KBM-7 (cell line): ENCODE measurements at places on chromosomes 6 and 20.

GRCh38 chr6:112923940-112924587 is 576.9 kb downstream of the RFPL4B start:
- DNase-seq = no peak

DNA sequence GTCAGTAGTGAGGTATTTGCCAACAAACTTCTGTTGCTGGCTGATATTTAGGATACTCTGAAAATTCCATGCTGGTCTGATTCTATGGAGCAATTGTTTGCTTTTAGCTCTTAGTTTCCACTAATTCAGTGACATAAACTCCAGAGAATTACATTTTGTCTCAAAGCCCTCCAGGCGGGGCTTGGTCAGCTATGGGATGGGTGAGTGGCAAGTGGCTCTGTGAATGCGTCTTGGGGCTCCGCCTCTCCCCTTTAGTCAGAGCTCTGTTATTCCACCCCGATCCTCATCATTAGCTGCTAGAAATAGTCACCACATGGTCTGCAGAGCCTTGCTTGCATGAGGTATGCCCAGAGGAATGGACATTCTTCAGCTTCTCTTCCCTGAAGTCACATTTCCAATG is 540.6 kb downstream of the QKI start:
- DNase-seq = no peak

DNA sequence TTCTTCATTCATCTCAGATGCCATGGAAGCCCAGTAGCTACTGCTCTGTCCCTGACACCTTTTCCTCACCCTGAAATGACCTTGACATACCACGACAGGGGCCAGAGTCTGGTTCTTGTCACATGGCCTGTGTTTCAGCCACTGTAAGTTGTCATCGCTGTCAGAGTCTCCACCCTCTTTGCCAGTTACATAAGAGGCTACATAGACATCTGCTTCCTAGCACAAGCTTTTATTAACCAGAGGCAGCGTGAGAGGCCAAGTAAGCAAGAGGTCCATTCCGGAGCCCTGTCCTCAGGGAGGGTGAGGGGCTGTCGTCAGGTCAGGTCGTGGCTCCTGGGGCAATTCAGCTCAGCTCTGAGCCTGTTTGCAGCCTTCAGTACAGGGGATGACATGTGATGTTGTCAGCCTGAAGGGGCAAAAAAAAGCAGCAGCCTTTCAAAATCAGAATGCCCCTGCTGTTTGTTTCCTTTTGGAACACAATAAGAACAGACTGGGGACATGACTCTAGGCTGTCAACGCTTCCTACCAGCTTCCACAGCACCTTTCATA is 146.3 kb downstream of the MTFR2 start:
- no peak for DNase-seq

DNA sequence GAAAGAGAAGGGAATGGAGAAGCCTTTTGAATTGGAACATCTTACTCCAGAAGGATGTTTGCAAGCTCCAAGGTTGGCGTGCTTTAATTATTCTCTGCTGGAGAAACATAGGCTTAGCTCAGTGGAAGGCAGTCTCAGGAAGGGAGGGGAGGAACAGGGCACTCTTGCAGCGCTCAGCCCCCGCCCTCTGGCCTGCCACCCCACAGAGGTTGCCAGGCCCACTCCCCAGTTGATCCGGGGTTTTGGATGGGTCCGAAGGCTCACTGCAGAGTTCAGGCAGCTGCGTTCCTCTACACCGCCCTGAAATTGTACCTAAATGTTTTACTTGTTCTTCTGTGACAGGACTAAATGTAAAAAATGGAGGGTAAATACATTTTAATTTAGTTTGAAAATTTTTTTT is 155.2 kb upstream of the DTNBP1 start:
- DNase-seq = no peak

- no peak for DNase-seq
Measured at GRCh38 chr6:72746276-72746675, 124.4 kb downstream of the KCNQ5 start.

DNA sequence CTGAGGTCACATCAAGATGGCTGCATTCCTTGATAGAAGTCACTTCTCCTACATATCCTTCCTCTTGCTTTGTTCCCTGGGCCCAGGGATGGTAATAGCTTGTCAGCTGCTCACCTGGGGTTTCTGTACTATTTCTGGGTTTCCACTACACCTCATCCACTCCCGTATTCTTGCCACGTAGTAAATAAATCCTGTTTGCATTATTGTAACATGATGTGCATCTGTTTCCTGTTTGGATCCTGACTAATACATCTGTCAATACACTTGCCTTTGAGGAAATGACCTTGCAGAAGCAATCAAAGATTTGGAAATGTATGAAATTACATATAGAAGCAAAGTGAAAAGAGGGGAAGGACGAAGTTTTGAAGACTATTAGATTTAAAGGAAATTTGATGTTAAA is 619.0 kb downstream of the PHF3 start:
- no peak for DNase-seq

DNA sequence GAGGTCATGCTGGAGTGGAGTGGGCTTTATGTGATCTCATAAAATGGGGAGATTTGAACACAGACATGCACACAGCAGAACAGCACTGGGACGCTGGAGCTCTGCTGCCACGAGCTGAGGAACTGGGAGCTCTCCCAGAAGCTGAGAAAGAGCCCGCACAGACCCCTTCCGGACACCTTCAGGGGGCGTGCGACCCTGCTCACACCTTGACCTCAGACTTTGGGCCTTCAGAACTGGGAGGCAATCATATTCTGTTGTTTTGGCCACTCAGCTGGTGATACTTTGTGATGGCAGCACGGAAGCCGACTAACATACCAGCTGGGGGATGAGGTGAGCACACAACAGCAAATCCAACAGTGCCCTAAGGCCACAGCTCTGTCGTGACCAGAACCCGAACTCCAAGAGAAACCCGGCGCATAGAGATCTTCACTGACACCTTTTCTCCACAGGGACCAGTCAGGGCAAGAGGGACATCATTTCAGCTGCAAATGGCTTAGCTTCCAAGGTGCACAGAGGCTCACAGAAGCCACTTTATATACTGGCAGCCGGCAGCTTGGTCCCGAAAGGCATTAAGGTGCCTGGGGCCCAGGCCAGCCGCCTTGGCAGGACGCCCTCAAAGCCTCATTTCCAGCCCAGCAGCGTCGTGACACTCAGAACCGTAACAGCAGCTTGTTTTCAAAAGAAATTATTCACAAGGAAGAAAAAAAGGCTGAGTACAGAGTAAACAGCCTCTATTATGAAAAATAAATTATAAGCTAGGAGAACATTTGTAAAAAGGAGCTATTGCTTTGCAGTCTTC is 89.3 kb downstream of the RNASET2 start:
- no peak for DNase-seq

DNA sequence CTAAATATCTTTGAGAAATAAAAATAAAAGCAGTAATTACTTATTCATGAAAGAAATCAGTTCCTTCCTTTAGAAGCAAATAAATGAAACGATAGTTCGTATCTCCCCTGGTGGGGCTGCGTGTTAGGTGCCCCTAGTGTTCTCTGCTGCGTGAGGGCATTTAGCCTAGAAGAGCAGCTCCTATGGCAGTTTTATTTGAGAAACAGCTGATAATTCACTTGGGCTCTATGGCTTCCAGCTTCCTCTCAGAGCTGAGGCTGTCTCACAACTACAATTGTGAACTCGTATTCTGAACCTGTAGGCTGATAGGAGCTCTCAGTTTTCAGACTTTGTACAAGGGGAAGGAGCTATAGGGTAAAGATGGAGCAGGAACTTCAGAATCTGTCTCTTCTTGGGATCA is 540.0 kb upstream of the MAP3K7 start:
- DNase-seq = no peak

GRCh38 chr6:43095939-43096338 is 19.8 kb downstream of the PTK7 start:
- no peak for DNase-seq

DNA sequence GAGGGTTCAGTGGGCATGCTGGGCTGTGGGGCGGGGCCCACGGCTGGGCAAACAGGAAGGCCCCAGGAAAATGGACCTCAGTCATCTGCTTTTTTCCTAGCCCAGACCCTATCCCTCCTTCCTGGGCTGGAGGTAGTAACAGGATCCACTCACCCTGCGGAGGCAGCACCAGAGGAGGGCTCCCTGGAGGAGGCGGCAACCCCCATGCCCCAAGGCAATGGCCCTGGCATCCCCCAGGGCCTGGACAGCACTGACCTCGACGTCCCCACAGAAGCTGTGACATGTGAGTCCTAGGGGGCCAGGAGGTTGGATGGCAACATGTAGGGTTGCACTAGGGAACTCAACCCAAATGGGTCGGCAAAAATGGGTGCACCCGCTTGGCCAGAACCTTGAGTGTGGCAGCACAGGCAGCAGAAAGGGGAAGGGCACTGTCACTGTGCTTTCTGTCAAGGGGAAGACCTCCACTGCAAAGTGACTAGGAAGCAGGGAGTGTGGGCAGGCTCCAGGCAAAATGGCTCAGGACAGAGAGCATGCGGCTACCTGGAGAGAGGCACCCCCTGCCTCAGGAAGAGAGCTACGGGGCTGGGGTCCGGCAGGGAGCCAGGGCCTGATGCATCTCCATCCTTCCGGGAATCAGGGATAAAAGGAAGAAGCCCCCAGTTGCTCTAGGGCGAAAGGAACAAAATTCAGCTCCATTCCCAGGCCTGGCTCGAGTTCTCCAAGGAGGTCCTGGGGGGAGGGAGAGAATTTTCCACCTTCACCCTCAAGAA is 7.9 kb downstream of the MDFI start:
- no peak for DNase-seq

GRCh38 chr6:128595544-128595943 is 75.1 kb upstream of the PTPRK start:
- no peak for DNase-seq

- DNase-seq = no peak
Measured at GRCh38 chr6:154229786-154230185, 126.8 kb downstream of the IPCEF1 start.

- DNase-seq = no peak
Measured at GRCh38 chr6:72205500-72205899, 319.1 kb downstream of the RIMS1 start.

GRCh38 chr20:47790580-47790965 is 5.3 kb upstream of the SULF2 start:
- DNase-seq = no peak

GRCh38 chr6:107509506-107509905 is 19.6 kb downstream of the SOBP start:
- DNase-seq = no peak

GRCh38 chr6:69825904-69826303 is 29.1 kb upstream of the LMBRD1 start:
- no peak for DNase-seq

GRCh38 chr6:20599302-20600051 is 65.2 kb downstream of the CDKAL1 start:
- DNase-seq = no peak

GRCh38 chr6:35046862-35047261 is 94.3 kb downstream of the TCP11 start:
- peak; percentile 91 for DNase-seq

DNA sequence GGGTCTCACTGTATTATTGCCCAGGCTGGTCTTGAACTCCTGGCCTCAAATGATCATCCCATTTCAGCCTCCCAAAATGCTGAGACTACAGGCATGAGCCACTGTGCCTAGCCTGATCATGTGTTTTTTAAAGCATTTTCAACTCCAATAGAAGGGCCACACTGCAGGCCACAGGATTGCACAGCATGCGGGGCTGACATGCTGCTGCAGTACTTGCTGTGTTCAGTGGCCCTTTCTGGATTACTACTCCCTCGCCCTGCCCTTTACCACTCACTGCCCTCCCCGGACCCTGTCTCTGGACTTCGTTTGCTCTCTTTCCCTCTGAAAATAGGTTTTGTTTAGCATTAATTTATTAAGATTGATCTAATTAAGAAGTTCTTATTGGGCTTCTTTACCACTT is 37.3 kb downstream of the HECA start:
- DNase-seq = no peak

- peak; percentile 61 for DNase-seq
Measured at GRCh38 chr6:160455541-160456213, 107.5 kb downstream of the SLC22A3 start.

GRCh38 chr6:139844907-139845306 is 470.5 kb upstream of the CITED2 start:
- no peak for DNase-seq

GRCh38 chr6:10268111-10268510 is 146.8 kb downstream of the TFAP2A start:
- DNase-seq = no peak

- DNase-seq = no peak
Measured at GRCh38 chr20:35734374-35734773, 7.7 kb downstream of the RBM39 start.

DNA sequence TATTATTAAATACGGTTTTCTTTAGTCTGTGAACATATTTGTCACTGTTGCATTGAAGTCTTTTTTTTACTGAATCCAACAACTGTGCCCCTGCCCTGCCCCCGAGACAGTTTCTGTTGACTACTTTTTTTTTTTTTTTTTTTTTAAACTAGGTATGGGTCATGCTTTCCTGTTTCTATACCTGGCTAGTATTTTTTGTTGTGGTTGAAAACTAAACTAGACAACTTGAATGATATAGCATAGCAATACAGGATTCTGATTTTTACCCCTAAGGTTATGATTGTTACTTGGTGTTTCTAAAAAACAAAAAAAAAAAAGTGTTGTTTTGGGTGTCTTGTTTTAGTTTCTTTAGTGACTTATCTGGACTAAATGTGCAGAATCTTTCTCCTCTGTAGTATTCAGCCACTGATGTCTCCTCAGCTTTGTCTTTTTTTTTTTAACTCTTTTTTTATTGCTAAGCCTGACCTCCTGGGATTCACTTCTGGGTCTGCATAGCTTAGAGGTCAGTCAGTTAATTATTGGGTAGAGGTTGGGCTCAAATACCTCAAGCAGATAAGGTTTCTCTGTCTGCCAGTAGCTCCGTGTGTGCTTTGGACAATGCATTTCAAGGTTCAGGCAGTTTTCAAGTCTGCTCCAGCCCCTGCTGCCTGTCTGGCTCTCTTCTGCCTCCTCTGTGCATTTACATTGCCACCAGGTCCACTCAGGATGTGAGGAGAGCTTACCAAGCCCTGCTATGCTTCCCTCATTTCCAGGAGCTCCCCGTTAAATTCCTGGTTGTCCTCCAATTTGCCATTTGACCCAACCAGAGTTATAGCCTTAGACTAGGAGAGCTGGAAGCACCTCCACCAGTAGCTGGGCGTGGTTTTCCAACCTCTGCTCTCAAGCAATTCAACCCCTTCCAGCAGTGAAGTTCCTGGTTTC is 91.4 kb downstream of the SYNDIG1 start:
- DNase-seq = no peak

DNA sequence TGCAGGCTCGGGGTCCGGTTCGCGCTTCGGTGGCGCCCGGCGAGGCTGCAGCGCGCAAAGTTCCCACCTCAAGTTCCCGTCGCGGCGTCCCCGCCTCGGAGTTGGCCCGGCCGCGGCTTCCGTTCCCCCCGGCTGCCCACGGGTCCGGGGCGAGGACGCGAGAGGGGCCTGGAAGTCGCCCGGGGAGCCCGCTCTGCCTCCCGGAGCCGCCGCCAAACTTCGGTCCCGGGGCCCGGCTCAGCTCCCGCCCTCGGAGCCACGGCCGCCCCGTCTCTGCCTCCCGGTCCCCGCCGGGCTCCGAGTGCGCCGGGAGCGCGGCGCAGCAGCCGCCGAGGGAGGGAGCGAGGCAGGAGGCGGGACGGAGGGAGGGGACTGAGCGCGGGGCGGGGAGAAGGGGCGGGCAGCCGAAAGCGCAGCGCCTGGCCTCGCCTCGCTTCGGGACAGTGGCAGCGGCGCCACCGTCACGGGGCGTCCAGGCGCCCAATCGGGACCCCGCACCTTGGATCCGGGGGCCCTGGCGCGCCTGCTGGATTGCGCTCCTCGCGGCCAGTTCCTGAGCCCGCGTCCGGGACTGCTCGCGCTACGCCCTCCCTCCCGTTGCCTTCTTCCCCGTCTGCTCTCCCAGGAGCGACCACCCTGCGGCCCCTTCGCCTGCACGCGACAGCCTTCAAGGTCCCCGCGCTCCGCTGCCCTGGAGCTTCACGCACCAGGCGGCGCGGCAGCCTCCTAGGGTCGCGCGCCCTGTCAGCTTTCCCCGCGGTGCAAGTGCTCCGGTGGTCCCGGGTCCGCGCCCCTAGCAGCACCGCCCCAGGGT is at the start of gene KCNG1:
Gene KCNG1 (minus strand): TSS at position 305 of the 814 bp plus-strand sequence. CDS start 12,769 bp downstream, outside the sequence.
- DNase-seq = peak; percentile 32
